ENCODE measurements at places on chromosomes 11 and 22. TPM values are rescaled to one million over a fixed set of nuclear protein-coding genes. Genes with fewer than 3 reads are reported as not detected.

Gene CNGA4
- total RNA-seq: 1.2 TPM

Gene OR52H1
- total RNA-seq: not detected

Gene PGA4
- not detected for total RNA-seq

- H3K27ac ChIP-seq: no peak overlapping the region
- peaks cover 28% of the 10 kb centered on the region for H3K27me3 ChIP-seq
- DNase-seq: no peak
Observed at GRCh38 chr22:27210111-27210730, 552.8 kb downstream of the MIAT start.

- peaks cover 34% of the 10 kb centered on the region for H3K36me3 ChIP-seq
- H3K4me1 ChIP-seq: no peaks in the 10 kb centered on the region
- no peak overlapping the region for H3K27ac ChIP-seq
- H3K4me3 ChIP-seq: no peak overlapping the region
- no peak for DNase-seq
Observed at GRCh38 chr22:17712441-17712840, 61.8 kb downstream of the BID start.
